ENCODE measurements at places on chromosomes 12 and 14. TPM values are rescaled to one million over a fixed set of nuclear protein-coding genes. Genes with fewer than 3 reads are reported as not detected.

DNA sequence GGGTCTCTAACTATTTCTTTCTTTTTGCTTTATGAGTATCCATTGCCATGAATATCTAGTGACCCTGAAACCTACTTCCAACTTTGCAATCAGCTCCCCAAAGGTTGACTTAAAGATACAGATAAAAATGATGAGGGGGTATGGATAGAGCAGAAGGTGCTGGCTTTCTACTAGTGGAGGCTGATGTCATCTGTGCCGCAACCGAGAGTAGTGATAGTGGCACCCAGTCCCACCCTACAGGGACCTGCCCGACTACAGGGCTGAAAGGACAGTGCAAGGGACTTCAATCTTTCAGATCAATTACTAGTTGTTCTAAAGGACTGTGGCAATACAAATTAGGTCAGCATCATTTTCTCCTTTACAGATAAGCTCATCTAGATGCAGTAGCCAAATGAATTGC, 806.0 kb downstream of the VRK1 start:
- H3K36me3 ChIP-seq, result no peaks in the 10 kb centered on the region
- no peaks in the 10 kb centered on the region for H3K27me3 ChIP-seq
- no peak overlapping the region for H3K27ac ChIP-seq
- H3K4me1 ChIP-seq, result no peaks in the 10 kb centered on the region

GRCh38 chr12:64819816-64820402, 4.5 kb upstream of the TBC1D30 start:
- no peak for DNase-seq
- H3K36me3 ChIP-seq, result no peaks in the 10 kb centered on the region
- H3K27me3 ChIP-seq, result no peaks in the 10 kb centered on the region

DNA sequence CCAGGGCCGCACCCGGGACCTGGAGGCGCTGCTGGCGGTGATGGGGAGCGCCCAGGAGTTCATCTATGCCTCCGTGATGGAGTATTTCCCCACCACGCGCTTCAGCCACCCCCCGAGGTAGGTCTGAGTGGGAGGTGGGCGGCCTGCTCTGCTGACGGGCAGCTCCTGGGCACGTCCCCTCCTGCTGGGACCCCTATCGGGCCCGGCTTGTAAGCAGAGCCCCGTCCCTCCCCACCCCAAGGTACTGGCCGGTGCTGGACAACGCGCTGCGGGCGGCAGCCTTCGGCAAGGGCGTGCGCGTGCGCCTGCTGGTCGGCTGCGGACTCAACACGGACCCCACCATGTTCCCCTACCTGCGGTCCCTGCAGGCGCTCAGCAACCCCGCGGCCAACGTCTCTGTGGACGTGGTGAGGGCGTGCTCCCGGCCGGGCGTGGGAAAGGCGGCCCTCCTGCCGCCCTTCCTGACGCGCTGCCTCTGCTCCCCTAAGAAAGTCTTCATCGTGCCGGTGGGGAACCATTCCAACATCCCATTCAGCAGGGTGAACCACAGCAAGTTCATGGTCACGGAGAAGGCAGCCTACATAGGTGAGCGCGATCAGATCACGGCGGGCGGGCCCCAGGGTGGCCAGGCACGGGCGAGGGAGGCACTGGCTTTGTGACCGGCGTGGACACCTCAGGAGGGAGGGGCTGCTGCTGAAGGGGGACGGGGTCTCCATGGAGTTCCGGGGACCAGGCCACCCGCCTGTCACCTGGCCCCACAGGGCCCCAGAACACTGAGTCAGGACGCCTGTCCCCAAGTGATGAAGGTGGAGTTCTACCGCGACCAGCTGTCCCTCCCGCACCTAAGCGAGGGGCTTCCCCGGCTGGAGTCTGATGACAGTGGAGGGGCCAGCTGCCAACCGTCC, 7.3 kb downstream of the PLD4 start:
- 0 out of 2 replicates have a peak, but pooled peaks cover 3% of the 10 kb centered on the region for H3K4me1 ChIP-seq
- H3K4me3 ChIP-seq, result no peak overlapping the region
- no peak for DNase-seq

- H3K36me3 ChIP-seq, result no peaks in the 10 kb centered on the region
- no peak overlapping the region for H3K27ac ChIP-seq
- no peaks in the 10 kb centered on the region for H3K4me1 ChIP-seq
- no peaks in the 10 kb centered on the region for H3K27me3 ChIP-seq
Measured at GRCh38 chr14:104192883-104193245, 54.5 kb downstream of the KIF26A start.

- DNase-seq, result no peak
- no peaks in the 10 kb centered on the region for H3K27me3 ChIP-seq
- H3K4me1 ChIP-seq, result no peaks in the 10 kb centered on the region
- H3K36me3 ChIP-seq, result no peaks in the 10 kb centered on the region
- H3K4me3 ChIP-seq, result no peak overlapping the region
Measured at GRCh38 chr14:44463356-44464004, 43.6 kb downstream of the FSCB start.

- H3K27me3 ChIP-seq, result no peaks in the 10 kb centered on the region
- H3K4me1 ChIP-seq, result no peaks in the 10 kb centered on the region
- H3K27ac ChIP-seq, result no peak overlapping the region
- no peak for DNase-seq
Measured at GRCh38 chr14:60986500-60986899, 5.5 kb downstream of the SLC38A6 start.

GRCh38 chr12:65937161-65937641, 112.9 kb downstream of the HMGA2 start:
- peaks cover 41% of the 10 kb centered on the region for H3K4me1 ChIP-seq
- no peak for DNase-seq
- no peak overlapping the region for H3K4me3 ChIP-seq
- no peaks in the 10 kb centered on the region for H3K27me3 ChIP-seq

- H3K27me3 ChIP-seq, result peaks cover 2% of the 10 kb centered on the region
- H3K27ac ChIP-seq, result no peak overlapping the region
- peak overlapping the region; percentile 69 for H3K4me3 ChIP-seq
- no peaks in the 10 kb centered on the region for H3K36me3 ChIP-seq
Measured at GRCh38 chr12:120367233-120367923, 1.6 kb downstream of the MSI1 start.

DNA sequence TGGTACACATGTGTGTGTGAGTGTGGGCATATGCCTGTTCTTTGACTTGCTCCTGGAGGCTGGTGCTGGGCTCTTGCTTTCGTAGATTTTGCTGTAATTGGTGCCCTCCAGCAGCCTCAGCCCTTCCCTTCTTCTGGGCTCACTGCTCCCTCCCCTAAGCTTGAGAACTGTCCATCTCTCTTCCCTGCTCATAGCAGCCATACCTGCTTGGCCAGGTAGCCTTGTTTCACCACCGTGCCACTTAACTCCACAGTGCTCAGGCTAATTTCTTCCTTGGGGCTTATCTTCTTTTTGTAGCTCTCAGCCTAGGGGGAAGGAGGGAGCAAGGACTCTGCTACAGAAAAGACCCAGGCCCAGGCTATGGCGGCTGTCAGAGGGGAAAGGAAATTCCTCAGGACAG, 19.8 kb downstream of the PLEK2 start:
- no peaks in the 10 kb centered on the region for H3K27me3 ChIP-seq
- no peak overlapping the region for H3K27ac ChIP-seq
- no peaks in the 10 kb centered on the region for H3K36me3 ChIP-seq
- H3K4me1 ChIP-seq, result peaks cover 15% of the 10 kb centered on the region
- H3K4me3 ChIP-seq, result no peak overlapping the region

DNA sequence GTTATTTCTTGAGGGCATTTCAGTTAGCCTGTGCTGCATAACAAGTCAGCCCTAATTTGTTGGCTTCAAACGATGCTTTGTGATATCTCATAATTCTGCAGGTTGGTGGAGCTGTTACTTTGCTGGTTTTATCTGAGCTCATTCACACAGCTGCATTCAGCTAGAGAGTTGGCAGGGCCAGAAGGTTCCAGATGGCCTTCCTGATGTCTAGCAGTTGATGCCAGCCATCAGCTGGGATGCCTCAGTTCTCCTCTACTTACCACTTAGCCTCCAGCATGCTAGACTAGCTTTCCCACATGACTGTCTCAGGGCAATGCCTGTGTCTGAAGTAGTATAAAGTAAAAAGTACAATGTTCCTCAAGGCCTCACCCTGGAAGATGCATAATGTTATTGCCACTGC, 130.6 kb downstream of the SLC35F4 start:
- no peak overlapping the region for H3K4me3 ChIP-seq
- no peaks in the 10 kb centered on the region for H3K4me1 ChIP-seq
- no peak for DNase-seq
- no peaks in the 10 kb centered on the region for H3K36me3 ChIP-seq
- H3K27me3 ChIP-seq, result no peaks in the 10 kb centered on the region
- H3K27ac ChIP-seq, result no peak overlapping the region

GRCh38 chr14:70638416-70638815, 3.3 kb upstream of the TTC9 start:
- no peak for DNase-seq
- H3K36me3 ChIP-seq, result no peaks in the 10 kb centered on the region
- H3K27me3 ChIP-seq, result no peaks in the 10 kb centered on the region
- no peak overlapping the region for H3K4me3 ChIP-seq
- H3K27ac ChIP-seq, result no peak overlapping the region

DNA sequence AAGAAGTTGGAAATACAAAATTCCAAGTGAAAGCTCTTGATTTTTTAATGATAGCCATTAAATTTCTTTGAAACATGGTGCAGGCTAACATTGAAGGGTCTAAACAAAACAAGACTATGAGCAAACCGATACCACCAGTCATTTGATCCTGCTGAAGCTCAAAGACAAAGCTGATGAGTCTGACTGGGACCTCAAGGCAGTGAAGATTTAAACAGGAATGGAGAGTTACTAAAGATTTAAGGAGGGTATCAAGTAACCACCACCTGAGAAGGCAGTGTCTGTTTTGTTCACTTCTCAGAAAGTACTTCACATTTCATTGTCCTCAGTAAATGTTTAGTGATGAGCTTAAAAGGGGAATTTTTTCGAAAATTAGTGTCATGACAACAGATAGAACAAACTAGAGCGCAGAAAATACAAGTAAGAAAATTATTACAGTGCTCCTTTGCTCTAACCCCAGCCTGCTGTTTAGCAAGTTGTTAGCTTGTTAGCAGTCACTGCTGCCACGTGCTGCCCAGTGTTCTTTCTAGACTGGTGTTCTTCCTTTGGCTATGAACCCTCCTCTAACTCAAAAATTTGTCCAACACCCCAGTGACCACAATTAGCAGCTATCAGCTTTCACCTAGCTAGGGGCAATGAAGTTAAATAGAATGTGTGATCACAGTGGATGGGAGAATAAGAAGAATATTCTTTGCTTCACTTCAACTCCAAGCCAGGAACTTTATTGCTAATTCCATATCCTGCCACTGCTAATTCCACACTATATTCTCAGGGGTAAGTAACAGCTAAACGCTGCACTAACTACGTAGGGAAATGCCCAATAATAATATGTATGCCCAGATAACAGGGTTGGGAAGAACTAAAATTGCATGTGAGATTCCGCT, 41.1 kb downstream of the YAF2 start:
- H3K4me1 ChIP-seq, result peaks cover 5% of the 10 kb centered on the region
- H3K36me3 ChIP-seq, result no peaks in the 10 kb centered on the region
- no peak overlapping the region for H3K4me3 ChIP-seq

- H3K27ac ChIP-seq, result peak overlapping the region; percentile 56
- no peak overlapping the region for H3K4me3 ChIP-seq
- peaks cover 5% of the 10 kb centered on the region for H3K4me1 ChIP-seq
- no peaks in the 10 kb centered on the region for H3K36me3 ChIP-seq
- DNase-seq, result no peak
- no peaks in the 10 kb centered on the region for H3K27me3 ChIP-seq
Measured at GRCh38 chr14:90624732-90625400, 191.4 kb downstream of the TTC7B start.

- no peak overlapping the region for H3K27ac ChIP-seq
- no peaks in the 10 kb centered on the region for H3K36me3 ChIP-seq
- no peak for DNase-seq
- H3K4me3 ChIP-seq, result no peak overlapping the region
Measured at GRCh38 chr12:106492857-106493256, 89.9 kb upstream of the RFX4 start.

DNA sequence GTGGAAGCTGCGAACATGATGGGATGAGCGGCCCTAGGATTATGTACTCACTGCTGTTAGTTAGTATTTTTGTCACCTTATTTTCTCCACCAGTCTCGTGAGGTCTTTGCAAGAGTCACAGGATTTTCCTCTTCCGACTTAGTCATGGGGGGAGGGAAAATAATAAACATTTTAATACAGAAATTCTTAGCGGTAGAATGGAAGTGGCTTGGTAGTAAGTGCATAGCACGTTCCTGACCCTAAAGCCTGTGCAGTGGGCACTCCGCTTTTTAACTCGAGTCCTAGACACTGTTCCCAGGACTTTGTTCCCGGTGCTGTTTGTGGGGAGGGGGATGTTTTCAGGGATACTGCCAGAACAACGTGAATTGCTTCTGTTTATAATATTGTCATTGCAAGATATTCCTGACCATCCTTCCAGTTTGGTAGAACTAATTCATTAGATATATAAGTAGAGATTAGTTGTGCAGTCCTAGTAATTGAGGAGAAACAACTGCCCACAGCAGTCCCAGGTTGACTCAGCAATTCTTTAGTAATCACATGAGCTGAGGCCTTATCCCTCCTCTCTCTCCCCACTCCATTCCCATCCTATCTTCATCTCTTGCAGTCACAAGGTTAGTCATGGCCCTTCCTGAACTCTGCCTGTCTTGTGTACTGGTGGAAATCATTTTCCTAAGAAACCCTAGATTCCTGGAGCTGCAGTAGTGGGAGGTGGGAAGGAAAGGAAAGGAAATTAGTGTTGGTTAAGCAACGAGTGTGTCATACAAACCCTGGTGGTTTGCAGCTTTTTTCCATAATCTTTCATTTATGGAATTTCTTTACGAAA, 799 bp downstream of the SLC38A6 start:
- peak overlapping the region; percentile 81 for H3K4me3 ChIP-seq
- no peaks in the 10 kb centered on the region for H3K36me3 ChIP-seq
- DNase-seq, result no peak
- H3K27me3 ChIP-seq, result no peaks in the 10 kb centered on the region

DNA sequence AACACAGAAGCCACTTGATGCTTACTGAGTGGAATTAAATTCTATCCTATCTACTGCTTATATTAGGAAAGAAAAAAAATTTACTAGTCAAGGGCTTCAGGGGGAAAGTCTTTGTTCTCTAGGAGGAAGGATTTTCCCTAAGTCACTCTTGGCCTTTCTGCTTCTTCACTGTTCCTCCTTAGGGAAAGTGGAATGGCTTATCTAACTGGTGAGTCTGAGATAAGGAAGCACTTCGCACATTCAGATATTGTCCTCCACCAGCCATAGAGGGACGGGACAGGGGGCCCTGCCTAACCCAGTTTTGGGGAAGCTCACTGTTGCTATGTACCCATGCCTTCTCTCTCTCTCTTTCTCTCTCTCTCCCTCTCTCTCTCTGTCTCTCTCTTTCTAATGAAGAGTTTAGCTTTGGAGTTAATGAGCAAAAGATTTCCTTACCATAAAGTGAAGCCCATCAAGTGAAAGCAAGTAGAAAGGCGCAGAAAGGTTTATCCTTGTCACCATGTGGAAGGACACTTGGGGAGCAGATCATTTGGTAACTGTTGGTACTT, 450.6 kb downstream of the ZFP36L1 start:
- no peak for DNase-seq
- no peaks in the 10 kb centered on the region for H3K36me3 ChIP-seq
- peaks cover 11% of the 10 kb centered on the region for H3K4me1 ChIP-seq

The TCL1B gene
- total RNA-seq, result not detected

The GPD1 gene
- 1.5 TPM for total RNA-seq

The MYF5 gene
- total RNA-seq, result not detected

The EID3 gene
- total RNA-seq, result 2.0 TPM

The SELPLG gene
- total RNA-seq, result 0.44 TPM

The ENDOU gene
- total RNA-seq, result 0.43 TPM

The NFKBIA gene
- total RNA-seq, result 33.4 TPM

The PYGL gene
- total RNA-seq, result 80.8 TPM

The TMPRSS12 gene
- not detected for total RNA-seq

The TPH2 gene
- not detected for total RNA-seq

The ATN1 gene
- total RNA-seq, result 126 TPM

All from Caco-2 (cell line).